Stimulated activated CD4-positive, alpha-beta T cell treated with anti-CD3 and anti-CD28 coated beads, TNF-alpha, amount 100 ng/mL, for 1 hour (primary cell): ENCODE measurements at places on chromosomes 1 and 21.

GRCh38 chr21:25359724-25360123, 247.6 kb downstream of the MRPL39 start:
- no peak for DNase-seq

- no peak for DNase-seq
These were observed 284.8 kb downstream of the HLX start for GRCh38 chr1:221164029-221164428.

- no peak for DNase-seq
These were observed 10.3 kb downstream of the GPR37L1 start for GRCh38 chr1:202133001-202133400.

DNA sequence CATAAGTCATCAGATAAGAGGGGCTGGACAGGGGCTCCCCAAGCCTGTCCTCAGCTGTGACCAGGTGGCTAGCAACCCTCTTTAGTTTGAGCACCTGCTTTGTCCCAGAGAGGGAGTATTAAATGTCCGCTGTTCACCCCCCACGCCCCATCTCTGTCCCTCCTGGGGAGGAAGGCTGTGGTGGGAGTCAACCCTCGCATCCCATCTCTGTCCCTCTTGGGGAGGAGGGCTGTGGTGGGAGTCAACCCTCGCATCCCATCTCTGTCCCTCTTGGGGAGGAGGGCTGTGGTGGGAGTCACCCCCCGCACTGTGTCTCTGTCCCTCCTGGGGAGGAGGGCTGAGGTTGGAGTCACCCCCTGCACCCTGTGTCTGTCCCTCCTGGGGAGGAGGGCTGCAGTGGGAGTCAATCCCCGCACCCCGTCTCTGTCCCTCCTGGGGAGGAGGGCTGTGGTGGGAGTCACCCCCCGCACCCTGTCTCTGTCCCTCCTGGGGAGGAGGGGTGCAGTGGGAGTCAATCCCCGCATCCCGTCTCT, 72.6 kb upstream of the ABCG1 start:
- DNase-seq, result no peak

GRCh38 chr1:14804626-14805025, 206.1 kb downstream of the KAZN start:
- DNase-seq, result no peak

DNA sequence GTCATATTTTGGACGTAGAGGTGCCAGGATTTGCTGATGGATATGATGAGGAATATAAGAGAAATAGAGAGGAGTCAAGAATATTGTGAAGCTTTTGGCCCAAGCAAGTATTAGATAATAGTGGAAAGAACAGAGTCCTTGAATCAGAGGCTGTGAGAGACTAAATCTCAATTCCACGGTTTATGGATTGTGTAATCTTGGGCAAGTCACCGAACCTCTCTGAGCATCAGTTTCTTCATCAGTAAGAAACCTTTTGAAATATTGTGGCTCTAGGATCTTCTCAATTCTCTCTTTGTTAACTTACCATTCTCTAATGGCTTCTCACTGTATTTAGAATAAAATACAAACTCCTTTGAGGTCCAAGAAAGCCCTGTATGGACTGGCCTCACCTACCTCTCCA, 77.6 kb downstream of the RPS6KA1 start:
- DNase-seq, result no peak

DNA sequence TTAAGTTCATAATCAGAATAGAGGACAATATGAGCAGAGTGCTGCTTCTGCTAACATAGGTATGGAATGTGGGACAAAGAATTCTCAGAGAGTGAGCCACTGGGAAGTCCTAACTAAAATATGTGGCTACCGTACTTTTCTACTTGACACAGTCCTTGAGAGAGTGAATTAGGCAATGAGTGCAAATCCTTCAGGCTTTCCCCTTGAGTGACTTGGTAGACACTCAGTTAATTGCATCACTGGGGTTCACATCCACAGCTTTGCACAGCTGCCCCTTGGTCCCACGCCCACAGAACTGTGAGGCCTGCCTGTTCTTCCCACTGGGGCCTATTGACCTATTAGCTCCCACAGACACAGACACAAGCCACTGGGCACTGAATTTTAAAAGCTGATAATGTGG, 40.5 kb upstream of the PAXBP1 start:
- DNase-seq, result no peak

DNA sequence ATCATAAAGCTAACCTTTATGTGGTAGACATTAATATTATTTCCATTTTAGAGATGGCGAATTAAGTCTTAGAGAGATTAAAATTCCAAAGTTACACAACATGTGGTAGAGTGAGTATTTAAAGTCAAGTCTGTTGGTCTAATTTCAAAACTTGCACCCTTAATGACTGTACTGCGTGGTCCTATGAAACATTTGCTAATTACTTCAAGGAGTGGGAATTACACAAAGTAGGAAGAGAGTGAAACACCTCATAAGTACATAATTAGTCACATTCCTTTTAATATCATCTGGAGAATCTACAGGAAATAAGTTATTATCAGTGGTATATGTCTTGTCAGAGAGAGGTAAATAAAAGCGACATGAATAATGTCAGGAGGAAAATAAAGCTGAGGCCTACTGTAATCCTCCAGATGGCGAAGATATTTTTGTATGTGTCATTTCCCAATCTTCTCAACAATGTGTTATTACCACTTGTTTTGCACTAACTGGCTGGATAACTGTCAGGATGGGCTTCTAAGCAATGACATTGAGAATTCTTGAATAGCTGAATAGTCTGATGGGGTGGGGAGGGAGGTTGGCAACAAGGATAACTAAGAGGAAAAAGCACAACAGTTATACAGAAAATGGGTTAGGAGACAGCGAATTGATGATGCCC, 95.5 kb downstream of the TNFSF18 start:
- no peak for DNase-seq

DNA sequence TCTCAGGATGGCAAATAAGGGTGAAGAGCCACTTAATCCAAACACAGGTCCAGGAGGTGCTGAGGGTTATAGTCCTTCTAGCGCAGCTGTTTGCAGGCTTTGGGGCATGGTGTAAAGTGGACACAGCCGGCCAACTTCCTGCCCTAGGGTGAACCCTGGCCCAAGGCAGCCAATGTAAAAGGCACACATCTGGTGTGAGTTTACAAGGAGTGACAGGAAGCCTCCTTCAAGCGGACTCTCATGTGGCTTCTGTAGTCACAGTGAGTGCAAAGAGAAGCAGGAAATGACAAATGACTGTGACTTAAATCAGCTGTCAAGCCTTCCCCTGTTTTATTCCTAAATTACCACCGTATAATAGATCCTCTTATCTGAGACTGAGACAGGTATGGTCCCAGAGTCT, 213.0 kb downstream of the CRB1 start:
- DNase-seq, result no peak

- DNase-seq, result no peak
These were observed 13.7 kb downstream of the TFF3 start for GRCh38 chr21:42301371-42302075.

DNA sequence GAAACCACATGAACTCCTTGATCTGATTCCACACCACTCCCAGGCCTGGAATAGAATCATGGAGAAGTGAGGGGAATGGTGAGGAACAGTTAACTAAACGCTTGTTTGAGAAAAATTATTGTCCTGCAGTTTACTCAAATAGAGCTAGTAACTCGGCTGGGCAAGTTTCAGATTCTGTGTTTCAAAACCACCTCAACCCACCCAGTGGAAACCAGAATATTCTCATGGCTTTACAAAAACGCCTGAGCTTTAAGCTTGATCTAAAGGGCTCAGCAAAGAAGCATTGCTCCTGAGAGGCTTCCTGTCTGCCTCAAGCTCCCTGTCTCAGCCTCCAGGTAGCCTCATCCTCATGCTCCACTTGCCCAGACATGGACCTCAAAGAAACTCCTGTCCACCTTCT, 16.6 kb downstream of the TCHHL1 start:
- no peak for DNase-seq

DNA sequence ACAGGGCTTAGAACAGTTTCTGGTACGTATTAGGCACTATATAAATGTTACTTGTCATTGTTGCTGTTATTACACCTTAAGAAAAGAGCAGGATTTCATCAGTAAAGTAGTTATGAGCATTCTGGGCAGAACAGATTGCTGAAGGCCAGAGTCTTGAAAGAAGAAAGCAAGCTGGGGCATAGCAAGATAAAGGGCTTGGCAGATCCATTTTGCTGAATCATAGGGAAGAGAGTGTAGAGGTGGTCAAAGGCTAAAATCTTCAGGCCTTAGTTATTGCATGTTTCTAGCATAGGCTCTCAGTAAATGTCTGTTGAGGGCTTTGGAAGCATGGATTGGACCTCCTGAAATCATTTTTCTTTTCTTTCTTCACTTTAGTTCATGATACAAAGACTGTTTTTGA, 67.5 kb downstream of the PLA2G4A start:
- DNase-seq, result no peak

DNA sequence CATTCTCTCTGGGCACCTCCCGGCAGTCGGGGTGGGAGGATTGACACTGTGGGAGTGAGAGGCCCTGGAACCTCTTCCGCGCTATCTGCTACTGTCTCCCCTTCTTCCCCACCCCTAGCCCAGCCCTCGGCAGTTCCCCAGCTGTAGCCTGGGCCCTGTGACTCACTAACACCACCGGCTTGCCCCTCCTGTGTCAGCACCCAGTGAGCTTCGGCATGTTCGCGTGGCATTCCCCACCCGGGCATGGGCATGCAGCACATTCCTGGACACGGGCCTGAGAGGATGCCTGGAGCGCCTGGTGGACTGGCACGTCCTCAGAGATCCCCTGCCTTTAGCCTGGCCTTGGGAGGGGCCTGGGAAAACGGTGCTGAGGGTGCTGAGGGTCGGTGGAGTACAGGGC, 1.3 kb downstream of the CDK18 start:
- no peak for DNase-seq

- no peak for DNase-seq
These were observed 176.8 kb downstream of the LMO4 start for GRCh38 chr1:87505391-87505983.

DNA sequence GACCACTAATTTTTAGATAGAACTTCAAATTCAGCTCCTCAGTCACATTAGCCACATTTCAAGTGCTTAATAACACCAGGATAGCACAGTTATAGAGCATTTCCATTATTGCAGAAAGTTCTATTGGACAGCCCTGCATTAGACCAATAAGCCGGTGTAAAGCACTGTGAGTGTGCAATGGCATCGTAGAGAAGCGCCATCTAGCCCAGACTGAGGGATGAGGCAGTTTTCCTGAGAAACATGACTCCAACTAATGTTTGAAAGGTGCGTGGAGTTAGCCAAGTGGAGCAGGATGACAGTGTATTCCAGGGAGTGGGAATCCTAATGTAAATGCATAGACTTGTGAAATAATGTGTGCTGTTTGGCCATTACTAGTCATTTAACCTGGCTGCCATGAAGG, 7.7 kb downstream of the RPE65 start:
- DNase-seq, result no peak

GRCh38 chr21:43892984-43893535, 28.0 kb downstream of the AGPAT3 start:
- no peak for DNase-seq

- no peak for DNase-seq
These were observed 4.0 kb upstream of the ST6GALNAC3 start for GRCh38 chr1:76070538-76070937.

DNA sequence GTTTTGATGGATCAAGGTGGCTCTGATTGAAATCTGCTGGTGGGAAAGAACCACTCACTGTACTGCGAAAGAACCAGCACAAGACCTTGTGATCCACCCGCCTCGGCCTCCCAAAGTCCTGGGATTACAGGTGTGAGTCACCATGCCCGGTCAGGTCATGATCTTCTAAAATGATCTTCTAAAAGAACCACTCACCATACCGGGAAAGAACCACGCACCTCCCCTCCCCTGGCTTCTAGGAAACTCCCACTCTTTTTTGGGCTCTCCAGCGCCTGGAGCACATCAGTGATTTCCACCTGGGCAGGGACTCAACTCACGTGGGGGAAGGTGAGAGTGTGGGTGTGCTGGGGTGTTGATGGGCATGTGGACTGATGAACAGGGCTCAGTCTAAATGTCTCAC, 7.9 kb upstream of the RAB7B start:
- no peak for DNase-seq

DNA sequence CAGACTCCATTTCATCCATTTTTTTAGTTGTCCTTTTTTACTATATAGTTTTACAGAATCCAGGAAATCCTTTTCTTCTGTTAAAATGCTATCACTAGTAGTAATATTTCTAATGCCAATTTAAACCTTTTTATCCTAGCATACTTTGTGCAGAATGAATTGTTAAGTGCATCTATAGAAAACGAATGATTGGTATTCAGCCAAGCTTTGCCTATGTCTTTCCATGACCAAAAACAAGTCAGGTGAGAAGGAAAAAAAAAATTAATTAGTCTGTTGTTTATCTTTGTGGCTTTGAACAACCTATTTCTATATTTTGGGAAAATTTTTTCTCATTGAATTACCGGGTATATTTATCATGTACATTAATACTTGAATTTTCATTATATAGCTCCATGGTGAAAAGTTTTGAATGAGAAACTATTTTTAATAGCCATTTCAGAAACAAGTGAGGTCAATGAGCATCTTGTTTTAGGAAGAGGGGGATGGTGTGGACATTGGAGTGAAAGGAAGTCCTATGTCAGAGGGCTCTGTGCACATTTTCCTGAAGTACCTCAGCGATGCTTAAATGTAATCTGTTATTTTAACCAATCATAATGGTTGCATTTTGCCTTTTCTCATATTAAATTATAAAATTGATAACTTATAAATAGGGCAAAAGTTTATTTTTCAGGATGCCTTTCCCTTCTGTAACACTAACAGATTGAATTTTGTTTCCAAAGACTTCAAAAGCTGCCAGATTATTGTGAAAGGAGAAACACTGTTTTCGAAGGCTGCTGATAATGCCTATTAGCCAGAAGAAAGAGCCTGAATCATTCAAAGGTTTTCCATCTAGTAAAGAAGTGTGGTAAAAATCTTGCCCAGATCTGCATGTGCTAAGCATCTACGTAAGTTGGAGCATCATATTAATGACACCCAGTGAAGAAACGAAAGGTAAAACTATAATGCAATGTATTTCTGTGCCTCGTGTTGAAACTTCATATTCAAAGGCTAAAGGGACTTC, 73.8 kb upstream of the S1PR1 start:
- no peak for DNase-seq

DNA sequence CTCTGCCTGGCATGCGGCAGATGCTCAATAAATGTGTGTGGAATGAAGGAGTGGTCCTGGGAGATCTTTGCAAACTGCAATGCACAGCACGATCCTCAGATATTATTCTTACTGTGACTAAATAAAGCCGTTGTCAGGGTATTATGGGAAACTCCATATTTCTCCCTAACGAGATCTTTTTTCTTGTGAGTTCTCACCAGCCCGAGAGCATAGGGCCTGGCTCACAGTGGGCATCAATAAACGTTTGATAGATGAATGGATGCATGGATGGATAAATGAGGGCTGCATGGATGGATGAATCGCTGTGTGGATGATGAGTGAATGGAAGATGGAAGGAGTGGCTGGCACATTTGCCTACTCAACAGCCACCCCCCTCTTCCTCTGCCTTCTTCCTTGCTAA, 69.6 kb downstream of the SDC3 start:
- DNase-seq, result no peak
